ENCODE measurements at places on chromosomes 12 and 14. TPM values are rescaled to one million over a fixed set of nuclear protein-coding genes. Genes with fewer than 3 reads are reported as not detected.

Gene ENDOU
- under 0.01 TPM for total RNA-seq

Gene ZC2HC1C
- total RNA-seq = 0.54 TPM

Gene SLC22A17
- total RNA-seq = 6.4 TPM

Gene MMP14
- total RNA-seq = 156 TPM

Gene HOXC12
- not detected for total RNA-seq

DNA sequence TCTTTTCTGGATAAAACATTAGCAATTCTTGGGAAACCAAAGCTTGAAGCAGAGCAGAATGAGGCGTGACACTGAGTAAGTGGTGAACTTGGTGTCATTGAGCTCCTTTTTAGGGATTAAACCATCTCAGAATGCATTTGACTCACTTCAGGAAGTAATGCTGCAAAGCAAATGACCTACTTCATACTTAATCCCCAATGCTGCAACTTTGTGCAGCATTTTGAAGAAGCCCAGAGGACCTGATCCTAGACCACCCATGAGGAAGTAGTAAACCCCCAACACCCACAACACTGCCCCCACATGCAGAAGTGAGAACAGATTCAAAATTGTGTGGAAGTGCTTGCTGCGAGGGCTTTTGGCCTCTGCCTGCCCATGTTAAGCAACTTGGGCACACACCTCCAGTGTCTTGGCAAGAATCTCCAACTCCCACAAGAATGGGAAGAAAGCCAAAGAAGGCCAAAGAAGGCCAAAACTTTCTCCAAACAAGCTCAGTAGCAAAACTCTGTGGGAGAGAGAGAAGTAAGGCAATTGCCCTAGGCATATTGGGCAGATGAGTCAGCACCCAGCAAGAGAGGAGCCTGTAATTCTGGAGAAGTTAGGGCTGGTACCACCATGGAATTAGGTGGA, 69.2 kb upstream of the ETV6 start:
- no peaks in the 10 kb centered on the region for H3K36me3 ChIP-seq
- no peak overlapping the region for H3K4me3 ChIP-seq
- peaks cover 9% of the 10 kb centered on the region for H3K4me1 ChIP-seq

DNA sequence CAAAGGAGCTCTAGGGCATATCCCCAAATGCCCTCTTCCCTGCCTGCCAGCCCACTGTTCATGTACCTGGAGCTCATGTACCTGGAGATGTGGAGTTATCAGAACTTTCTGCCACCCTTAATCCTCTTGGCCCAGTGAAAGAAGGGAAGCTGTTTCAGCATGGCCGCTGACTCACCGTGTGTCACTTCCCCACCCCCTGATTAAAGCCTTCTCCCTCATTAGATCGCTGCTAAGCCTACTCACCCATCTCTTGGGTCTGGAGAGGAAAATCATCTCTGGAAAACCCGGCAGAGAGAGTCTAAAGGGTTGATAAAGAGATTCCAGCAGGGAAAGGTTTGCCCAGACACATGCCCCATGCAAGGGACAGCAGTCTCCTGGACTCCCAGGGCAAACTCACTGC, 4.5 kb upstream of the LTBP2 start:
- no peaks in the 10 kb centered on the region for H3K27me3 ChIP-seq
- H3K27ac ChIP-seq = peak overlapping the region; percentile 87
- peak; percentile 91 for DNase-seq
- peaks cover 44% of the 10 kb centered on the region for H3K4me1 ChIP-seq
- no peaks in the 10 kb centered on the region for H3K36me3 ChIP-seq
- H3K4me3 ChIP-seq = no peak overlapping the region

GRCh38 chr12:64674367-64674922, 64.2 kb downstream of the RASSF3 start:
- H3K27me3 ChIP-seq = no peaks in the 10 kb centered on the region
- H3K4me1 ChIP-seq = peaks cover 25% of the 10 kb centered on the region
- H3K36me3 ChIP-seq = no peaks in the 10 kb centered on the region
- no peak overlapping the region for H3K4me3 ChIP-seq
- H3K27ac ChIP-seq = no peak overlapping the region

- no peak for DNase-seq
- no peak overlapping the region for H3K27ac ChIP-seq
- H3K27me3 ChIP-seq = no peaks in the 10 kb centered on the region
Observed at GRCh38 chr12:49422114-49422513, 54.9 kb downstream of the SPATS2 start.

- no peaks in the 10 kb centered on the region for H3K36me3 ChIP-seq
- H3K27ac ChIP-seq = no peak overlapping the region
- H3K27me3 ChIP-seq = no peaks in the 10 kb centered on the region
- H3K4me1 ChIP-seq = no peaks in the 10 kb centered on the region
Observed at GRCh38 chr14:70177081-70177800, 11.5 kb downstream of the SLC8A3 start.

DNA sequence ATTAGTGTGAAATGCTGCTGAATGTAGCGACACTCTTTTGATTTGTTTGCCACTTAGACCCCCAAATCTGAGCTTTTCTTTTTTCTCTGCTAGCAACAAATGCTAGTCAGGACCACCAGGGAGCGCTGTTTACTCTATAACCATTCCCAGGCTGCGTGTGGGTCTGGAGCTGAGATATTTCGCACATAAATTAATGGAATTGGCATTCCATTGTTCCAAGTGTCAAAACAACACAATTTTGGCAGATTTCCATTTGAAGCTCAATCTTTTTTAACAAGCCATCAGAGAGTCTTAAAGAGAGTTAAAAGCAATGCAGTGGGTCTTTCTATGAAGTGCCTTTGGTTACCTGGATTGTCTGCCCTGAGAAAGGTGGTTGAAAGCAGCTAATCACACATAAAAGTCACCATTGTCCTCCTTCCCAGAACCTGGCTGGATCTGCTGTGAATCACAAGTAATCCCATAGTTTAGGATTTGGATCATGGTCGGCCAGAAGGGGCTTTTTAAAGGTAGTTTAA, 7.4 kb upstream of the TMEM132C start:
- DNase-seq = no peak
- no peak overlapping the region for H3K4me3 ChIP-seq
- H3K27me3 ChIP-seq = no peaks in the 10 kb centered on the region
- no peaks in the 10 kb centered on the region for H3K4me1 ChIP-seq
- no peaks in the 10 kb centered on the region for H3K36me3 ChIP-seq
- no peak overlapping the region for H3K27ac ChIP-seq

DNA sequence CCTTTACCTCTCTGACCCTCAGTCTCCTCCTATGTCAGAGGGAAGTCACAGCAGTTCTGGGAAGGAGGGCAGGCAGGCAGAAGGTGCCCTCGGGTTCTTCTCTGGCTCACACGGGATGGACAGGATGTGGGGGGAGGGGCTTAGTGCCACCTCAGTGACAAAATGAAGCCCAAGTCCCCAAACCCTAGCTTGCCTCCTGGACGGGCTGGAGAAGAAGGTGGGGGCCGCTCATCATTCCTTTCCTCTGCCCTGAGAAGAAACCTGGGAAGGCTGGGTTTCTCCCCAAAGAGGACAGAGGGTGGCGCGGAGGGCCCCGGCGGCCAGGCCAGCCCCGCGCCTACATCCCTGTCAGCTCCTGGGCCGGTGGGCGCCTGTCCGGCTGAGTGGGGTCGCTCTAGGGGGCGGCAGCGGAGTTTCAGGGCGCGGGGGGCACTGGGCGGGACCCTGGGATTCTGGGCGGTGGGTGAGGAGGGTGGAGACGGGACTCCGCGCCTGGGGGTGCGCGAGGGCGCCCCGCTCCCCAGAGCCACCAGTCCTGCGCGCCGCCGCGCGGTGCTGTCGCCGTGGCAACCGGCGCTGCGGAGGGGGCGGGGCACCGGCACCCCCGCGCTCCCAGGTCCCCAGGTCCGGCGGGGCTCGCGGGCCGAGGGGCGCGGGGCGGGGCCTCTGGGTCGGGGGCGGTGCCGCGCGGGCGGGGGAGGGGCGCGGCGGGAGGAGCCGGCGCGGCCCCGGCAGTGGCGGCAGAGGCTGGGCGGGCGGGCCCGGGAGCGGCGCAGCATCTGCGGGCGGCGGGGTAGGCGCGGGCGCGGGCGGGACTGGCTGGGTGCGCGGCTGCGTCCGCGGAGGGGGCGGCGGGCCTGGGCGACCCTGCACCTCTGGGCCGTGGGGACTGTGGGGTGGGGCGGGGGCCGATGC, at the start of gene TMEM121:
TSS of gene TMEM121 (plus strand) at position 723 of the 915 bp plus-strand sequence. CDS start 2,252 bp downstream, outside the sequence.
- H3K4me1 ChIP-seq = peaks cover 9% of the 10 kb centered on the region
- no peaks in the 10 kb centered on the region for H3K36me3 ChIP-seq
- no peaks in the 10 kb centered on the region for H3K27me3 ChIP-seq

DNA sequence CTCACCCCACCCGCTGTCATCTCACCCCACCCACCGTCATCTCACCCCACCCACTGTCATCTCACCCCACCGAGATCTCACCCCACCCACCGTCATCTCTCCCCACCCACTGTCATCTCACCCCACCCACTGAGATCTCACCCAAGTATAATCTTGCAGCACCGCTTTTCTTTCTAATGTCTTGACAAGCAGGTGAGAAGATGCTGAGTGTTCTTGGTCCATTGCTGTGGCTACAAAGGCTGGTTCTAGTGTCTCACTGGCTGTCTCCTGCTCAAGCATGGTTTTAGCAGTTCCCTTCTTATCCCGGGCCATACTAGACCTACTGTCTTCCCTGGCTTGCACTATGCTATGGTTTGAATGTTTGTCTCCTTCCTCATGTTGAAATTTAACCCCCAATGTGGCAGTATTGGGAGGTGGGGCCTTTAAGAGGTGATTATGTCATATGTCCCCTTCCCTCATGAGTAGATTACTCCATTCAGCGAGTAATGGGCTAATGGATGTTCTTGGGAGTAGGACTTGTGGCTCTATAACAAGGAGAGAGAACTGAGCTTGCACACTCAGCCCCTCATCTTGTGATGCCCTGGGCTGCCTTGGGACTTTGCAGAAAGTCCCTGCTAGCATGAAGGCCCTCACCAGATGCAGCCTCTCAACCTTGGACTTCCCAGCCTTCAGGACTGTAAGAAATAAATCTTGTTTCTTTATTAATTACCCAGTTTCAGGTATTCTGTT, 47.7 kb upstream of the PPP2R5C start:
- H3K27ac ChIP-seq = no peak overlapping the region
- DNase-seq = no peak
- H3K4me3 ChIP-seq = no peak overlapping the region
- peaks cover 4% of the 10 kb centered on the region for H3K27me3 ChIP-seq
- H3K4me1 ChIP-seq = no peaks in the 10 kb centered on the region

- no peak overlapping the region for H3K27ac ChIP-seq
- no peaks in the 10 kb centered on the region for H3K36me3 ChIP-seq
- H3K4me1 ChIP-seq = no peaks in the 10 kb centered on the region
- H3K4me3 ChIP-seq = no peak overlapping the region
Observed at GRCh38 chr14:102857444-102857843, 65.0 kb upstream of the AMN start.

Data from IMR-90 (cell line).